Stimulated activated CD4-positive, alpha-beta T cell treated with anti-CD3 and anti-CD28 coated beads, Interleukin-15, amount 100 ng/mL, for 1 hour (primary cell): ENCODE measurements at places on chromosomes 5 and 9.

DNA sequence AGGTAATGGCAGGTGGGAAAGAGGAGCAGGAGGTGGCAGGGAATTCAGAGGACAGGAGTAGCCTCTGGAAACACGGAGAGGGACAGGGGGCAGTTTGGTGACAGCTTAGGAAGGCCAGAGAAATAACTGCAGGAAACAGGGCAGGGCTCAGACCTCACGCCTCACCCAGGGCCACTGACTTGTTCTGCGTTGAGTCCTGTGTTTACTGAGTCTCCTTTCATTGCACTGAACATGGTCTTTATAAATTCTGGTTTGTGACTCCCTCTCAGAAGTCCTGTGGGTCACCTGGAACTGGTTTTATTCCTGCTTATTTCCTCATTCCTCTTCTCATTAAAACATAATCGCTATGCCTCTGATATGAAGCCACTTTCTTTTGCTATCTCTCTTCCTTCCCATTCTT is 55.2 kb upstream of the ZNF622 start:
- no peak for DNase-seq

DNA sequence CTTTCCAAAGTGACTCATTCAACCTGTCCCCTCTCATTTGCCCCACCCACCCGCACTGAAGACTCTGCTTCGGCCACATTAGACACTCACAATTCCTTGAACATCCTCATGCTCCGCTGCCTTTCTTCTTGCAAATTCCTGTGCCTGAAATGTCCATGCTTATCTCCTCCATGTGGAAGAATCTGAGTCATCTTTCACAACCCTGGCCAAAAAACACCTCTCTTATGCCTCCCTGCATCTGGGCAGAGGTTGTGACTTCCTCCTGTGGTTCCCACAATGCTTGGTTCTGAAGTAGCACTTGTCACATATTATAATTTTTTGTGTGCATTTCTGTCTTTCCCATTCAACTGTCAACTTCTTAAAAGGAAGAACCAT is 238.6 kb downstream of the ENC1 start:
- DNase-seq, result no peak

- no peak for DNase-seq
Observed at GRCh38 chr9:116070256-116070914, 83.2 kb upstream of the PAPPA start.

DNA sequence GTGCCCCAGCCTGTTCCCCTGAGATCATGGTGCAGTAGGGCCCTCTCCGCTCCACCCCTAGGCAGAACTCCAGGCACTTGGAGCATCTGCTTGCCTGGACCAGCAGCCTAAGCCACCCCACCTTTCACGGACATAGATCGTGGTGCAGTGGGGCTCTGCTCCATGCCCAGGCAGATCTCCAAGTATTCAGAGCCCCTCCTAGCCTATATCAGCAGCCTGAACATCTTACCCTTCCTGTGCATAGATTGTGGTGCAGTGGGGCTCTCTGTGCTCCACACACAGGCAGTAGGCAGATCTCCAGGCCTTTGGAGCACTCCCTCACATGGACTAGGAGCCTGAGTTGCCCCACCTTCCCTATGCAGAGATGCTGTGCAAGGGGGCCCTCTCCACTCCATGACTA is 103.0 kb downstream of the GLIS3 start:
- no peak for DNase-seq

GRCh38 chr5:169826618-169827017 is 153.7 kb downstream of the INSYN2B start:
- no peak for DNase-seq

DNA sequence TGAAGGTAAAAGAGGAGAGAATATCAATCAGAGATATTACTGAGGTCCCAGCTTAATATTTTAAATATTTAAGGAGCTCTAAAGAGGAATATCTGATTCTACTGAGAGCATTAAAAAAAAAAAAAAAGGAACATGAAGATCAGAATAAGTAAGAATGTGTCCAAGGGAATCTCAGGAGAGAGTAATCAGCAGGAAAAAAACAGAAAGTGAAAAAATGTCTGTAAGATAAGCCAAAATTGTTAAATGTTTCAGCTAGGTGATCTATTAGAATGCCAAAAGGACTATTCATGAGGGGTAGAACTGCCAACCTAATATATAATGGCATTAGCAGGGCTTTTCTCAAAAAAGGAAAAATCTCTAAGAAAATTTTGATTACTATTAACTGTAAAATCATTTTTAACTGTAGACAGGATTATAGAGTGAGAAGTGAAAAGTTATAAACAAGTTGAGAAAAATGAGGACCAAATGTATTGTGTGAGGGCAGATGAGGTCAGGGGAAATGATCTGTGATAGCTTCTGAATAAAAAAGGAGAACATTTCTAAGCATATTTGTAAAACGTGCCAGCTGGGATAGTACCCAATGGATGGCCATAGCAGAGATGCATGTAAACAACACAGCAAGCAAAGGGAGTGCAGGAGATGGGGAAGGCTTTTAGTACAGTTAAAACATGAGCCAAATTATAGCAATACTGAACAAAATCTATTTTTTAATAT is 9.4 kb upstream of the RHOBTB3 start:
- DNase-seq, result no peak

- peak; percentile 9 for DNase-seq
Observed at GRCh38 chr5:139543423-139543991, 17.6 kb upstream of the UBE2D2 start.

DNA sequence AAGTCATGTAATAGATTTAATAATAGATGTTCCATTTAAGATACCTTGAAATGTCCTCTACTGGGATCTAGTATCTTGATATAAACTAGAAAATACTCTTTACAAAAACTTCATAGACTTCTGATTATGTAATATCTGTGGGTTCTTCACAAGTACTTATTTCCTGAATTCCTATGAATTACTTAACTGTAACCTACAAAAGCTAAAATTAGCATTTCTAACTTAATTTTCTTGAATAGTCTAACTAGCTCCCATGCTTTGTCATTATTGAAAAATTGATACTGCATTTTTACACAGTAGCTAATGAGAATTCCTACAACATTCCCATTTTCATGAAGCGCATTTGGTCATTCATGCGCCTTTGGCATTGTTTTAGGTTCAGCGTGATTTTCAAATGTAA is 1828.2 kb downstream of the MAT2B start:
- DNase-seq, result no peak

DNA sequence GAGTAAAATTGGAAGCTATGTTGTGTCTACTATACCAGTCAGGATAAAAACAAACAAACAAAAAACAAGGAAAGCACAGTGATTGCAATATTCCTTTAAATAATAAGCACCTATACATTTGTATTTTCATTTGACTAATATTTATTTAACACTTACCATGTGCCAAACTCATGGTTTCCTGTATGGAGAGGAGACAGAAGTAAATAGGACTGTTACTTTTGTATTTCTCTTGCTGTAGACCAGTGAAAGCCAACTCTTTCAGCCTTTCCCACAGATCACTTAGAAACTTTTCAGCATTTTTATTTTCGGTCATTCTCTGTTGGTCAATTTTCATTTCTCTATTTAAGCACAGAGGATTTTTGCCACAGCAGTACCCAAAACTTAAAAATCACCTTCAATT is 4.5 kb downstream of the CMYA5 start:
- DNase-seq, result no peak

GRCh38 chr5:174118823-174119467 is 73.4 kb downstream of the NSG2 start:
- DNase-seq, result no peak

DNA sequence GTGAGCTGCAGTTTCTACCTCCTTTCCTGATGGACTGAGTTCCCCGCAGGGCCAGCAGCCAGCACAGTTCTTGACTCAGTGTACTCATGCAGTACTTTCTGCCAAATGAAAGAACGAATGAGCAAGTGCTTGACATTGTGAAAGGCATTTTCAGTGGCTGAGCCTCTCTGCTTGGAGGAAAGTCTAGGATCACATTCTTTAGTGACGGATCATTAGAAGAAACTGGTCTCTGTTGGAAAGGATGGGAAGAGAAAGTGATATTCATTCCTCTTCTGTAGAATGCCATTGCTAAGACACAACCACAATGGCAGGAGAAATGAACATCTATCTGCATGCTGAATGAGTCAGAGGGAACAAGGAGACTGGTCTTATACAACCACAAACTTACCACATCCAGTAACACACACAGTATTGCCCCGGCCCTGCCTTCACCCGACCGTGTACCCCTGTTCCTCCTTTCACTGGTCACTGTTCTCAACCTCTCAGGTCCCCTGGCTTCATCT is 206.9 kb downstream of the CRB2 start:
- DNase-seq, result no peak

DNA sequence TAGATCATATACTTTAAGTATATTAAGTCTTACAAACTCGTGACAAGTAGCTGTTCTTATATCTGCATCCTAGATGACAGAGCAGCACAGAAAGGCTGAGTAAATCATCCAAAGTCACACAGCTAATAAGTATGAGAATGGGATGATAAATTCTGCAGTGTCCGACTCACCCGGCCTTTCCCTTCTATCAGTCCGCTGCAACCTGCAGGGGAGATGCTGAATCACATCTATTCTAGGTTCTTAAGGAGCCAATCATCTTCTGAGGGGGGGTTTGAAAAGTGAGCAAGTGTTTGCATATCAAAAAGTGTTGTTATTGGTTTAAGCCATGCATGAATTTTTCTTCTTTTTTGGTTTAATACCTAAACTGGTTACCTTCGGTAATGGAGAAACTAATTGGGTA is 38.9 kb downstream of the ADAMTS16 start:
- no peak for DNase-seq

- DNase-seq, result no peak
Observed at GRCh38 chr5:9545992-9546851, at the start of gene SEMA5A. TSS of gene SEMA5A (minus strand) at chr5:9546075. CDS start at chr5:9379946, 166,129 bp downstream.

DNA sequence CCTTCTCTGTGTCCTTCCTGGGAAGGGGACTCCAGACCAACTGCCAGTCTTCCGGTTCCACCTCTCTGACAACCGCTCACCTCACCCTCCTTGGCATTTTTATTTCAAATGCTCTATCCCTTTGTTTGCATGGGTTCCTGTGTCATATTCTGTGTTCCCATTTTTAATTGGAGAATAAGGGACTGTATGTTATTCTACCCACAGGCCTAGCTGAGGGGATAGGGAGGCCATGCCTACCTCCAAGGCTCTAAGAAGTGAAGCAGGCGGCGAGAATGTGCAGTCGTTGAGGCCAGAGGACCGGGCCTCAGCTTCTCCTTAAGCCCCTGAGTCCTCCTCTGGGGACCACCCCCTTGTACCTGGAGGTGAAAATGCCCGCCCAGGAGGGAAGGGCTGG is 936 bp upstream of the WDR5 start:
- no peak for DNase-seq

- no peak for DNase-seq
Observed at GRCh38 chr9:79817438-79818004, 245.8 kb downstream of the TLE4 start.

DNA sequence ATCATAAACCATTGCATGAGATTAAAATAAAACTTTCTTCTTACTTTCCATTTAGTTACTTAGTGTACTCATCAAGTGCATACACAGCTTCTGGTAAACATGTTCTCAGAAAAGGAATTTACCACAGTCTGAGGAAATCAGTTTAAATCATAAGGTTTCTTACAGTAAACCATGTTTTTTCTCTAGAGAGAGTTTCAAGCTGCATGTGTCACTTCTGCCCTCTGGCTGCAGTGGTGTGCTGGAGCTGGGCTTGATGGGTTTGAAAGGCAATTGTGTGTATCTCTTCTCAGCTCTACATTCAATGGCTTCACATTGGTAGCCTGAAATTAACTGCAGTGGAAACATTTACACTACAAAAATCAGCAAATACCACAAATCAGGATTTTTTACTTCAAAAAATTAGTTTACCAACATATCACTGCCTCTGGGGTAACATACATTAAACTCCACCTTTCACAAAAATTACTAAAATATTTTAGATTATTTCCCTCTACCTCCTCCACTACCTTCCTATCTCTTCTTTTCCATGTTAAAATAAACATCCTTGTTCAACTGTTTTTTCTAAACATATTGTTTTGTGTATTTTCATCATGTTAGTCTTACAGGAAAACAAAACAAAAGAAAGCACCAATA is 414.3 kb downstream of the ANXA1 start:
- no peak for DNase-seq

GRCh38 chr9:2243666-2244555 is 228.8 kb downstream of the SMARCA2 start:
- DNase-seq, result no peak

- DNase-seq, result no peak
Observed at GRCh38 chr5:89213573-89213972, 330.6 kb upstream of the MEF2C start.

DNA sequence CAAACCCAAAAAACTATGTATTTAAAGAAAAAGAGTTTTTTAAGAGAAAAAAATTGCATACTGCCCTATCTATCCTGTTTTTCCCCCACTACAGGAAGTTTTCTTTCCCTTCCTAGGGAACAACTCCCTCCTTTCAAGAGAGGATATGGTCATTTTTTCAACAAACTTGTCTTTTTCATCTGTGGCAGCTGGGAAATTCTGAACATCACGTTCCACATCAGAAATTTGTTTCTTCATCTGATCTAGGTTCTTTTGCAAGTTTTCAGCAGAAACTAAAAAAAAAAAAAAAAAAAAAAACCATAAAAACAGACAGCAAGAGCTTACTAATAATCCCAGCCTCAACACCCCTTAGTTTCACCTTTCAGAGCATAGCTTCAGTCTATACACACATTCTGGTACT is 38.5 kb downstream of the PCDHGC5 start:
- DNase-seq, result no peak

DNA sequence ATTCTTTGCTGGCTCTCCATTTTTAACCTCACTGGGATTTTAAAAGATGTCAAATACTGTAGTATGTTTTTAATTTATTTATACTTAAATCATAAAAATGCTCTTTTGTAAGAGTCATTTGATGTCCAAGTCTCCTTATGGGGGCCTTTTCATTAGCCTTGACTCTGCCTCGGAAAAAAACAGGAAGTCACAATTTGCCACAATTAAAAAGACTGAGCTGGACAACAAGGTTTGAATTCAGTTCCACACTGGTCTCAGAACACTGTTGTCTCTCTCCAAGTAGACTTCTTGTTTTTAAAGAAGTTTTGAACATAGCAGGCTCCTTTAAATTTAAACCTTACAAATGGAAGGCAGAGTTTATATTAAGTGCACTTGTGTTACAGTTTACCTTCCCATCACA is 444.2 kb downstream of the ACTL7B start:
- DNase-seq, result no peak

DNA sequence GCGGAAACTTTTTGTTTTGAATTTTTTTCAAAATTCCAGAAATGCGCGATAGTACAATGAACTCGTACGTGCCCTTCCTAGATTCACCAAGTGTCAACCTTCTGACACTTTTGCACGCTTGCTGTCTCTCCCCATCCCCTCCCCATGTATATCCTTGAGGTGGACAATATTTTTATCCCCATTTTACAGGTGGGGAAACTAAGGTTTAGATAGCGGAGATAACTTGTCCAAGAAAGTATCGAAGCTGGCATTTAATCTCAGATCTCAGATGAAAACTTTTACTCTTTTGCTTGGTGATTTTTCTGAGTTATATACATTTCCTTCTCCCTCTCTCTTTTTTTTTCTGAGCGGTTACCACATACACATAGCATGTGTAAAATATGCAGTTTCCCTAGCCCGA is 34.6 kb downstream of the LHX2 start:
- no peak for DNase-seq
